Lung (tissue), 17 donors: ENCODE measurements at places on chromosomes 2 and 18.

GRCh38 chr18:72700961-72701710 lies 157.0 kb upstream of the CBLN2 start:
- peak; percentile 30 for DNase-seq

- no peak for DNase-seq
Measured at GRCh38 chr2:24179683-24180082, 4.8 kb downstream of the FAM228A start.

- no peak for DNase-seq
Measured at GRCh38 chr2:48398285-48399002, 131.5 kb upstream of the STON1 start.

GRCh38 chr2:241760301-241760771 lies 16.3 kb upstream of the GAL3ST2 start:
- no peak for DNase-seq

- no peak for DNase-seq
Measured at GRCh38 chr2:42036413-42036812, 11.4 kb upstream of the PKDCC start.
